ENCODE measurements at places on chromosomes 13 and 19. TPM values are rescaled to one million over a fixed set of nuclear protein-coding genes. Genes with fewer than 3 reads are reported as not detected.

DNA sequence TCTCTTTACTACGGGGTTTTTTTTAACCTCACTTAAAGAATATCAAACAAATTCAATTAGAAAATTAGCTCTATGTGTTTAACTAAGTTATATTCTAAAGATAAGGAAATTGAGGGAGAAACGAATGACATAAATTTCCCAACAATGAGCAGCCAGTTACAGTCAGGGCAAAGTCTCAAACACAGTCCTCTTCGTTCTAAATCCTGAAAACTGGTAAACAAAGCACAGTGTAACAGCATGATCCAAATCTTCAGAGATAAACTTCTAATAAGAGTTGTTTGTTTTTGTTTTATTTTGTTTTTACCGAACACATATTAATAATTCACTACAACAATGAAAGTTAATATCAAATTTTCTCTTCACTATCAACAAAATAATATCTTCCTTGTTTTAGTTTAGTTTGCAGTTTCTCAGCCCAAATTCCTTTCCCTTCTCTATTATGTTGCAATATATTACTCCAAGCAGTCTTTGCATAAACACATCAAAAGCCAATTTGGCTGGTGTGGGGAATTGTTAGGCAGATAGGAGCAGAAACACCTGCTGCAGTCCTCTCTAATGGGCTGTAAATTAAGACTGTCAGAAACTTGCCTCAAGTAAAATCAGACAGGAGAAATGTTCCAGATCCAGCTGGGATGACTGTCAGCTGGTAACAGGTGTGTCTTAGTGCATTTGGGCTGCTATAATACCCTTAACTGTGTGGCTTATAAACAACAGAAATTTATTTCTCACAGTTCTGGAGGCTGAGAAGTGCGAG lies 106.5 kb upstream of the SGCG start:
- H3K4me3 ChIP-seq: no peak overlapping the region
- no peaks in the 10 kb centered on the region for H3K36me3 ChIP-seq
- DNase-seq: no peak
- H3K27me3 ChIP-seq: no peaks in the 10 kb centered on the region

GRCh38 chr19:3983936-3984583 lies 1.2 kb downstream of the EEF2 start:
- no peaks in the 10 kb centered on the region for H3K27me3 ChIP-seq
- H3K4me3 ChIP-seq: peak overlapping the region; percentile 88
- H3K27ac ChIP-seq: peak overlapping the region; percentile 92
- peaks cover 75% of the 10 kb centered on the region for H3K4me1 ChIP-seq
- H3K36me3 ChIP-seq: peaks cover 54% of the 10 kb centered on the region

Gene TMC4
- total RNA-seq: 0.84 TPM

Gene PROZ
- total RNA-seq: not detected

DNA sequence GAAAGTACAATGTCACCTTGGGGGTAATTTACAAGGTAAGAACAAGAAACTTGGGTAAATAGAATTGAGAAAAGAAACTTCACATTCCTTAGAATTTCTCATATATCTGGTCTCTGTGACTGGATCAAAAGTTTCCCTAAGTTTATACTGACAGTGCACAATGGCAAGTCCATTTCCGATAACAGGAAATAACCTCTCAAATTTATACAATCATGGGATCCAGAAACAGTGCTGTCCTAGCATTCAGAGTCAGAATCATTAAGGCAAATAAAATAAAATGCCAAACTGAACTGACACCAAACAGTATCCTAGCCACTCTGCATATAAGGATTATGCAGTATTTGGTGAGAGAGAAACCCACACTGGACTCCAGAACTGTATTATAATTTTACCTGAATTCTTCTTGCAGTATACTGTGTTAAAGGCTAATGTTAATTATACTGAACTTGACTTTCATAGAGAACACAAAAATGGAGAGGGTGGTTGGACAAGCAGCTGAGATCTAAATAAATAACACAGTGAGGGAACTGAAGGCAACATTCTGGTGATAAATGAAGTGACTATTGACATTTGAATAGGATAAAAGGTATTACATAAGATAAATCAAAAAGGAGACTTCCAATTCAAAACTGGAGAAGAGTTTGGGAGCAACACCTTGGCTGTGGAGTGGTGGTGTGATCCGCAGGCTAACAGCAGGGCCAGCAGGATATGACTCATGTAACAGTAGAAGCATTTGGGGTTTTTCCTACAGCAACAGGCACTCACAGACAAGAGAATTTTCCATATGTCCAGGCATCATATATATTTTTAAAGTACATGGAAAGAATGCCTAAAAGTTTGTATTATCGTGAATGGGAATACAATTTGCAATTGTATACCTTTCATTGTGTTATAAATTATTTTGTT lies 932.5 kb upstream of the MIR17HG start:
- no peaks in the 10 kb centered on the region for H3K36me3 ChIP-seq
- no peak overlapping the region for H3K27ac ChIP-seq
- no peak for DNase-seq
- H3K4me1 ChIP-seq: no peaks in the 10 kb centered on the region
- no peaks in the 10 kb centered on the region for H3K27me3 ChIP-seq

- peaks cover 42% of the 10 kb centered on the region for H3K36me3 ChIP-seq
- no peaks in the 10 kb centered on the region for H3K27me3 ChIP-seq
- no peak overlapping the region for H3K4me3 ChIP-seq
- H3K27ac ChIP-seq: no peak overlapping the region
- peaks cover 55% of the 10 kb centered on the region for H3K4me1 ChIP-seq
These were observed 2.2 kb downstream of the MAP2K7 start for GRCh38 chr19:7905859-7906258.

Gene GSX1
- not detected for total RNA-seq

GRCh38 chr13:42649831-42650230 lies 75.9 kb downstream of the TNFSF11 start:
- no peak overlapping the region for H3K27ac ChIP-seq
- no peak overlapping the region for H3K4me3 ChIP-seq
- no peaks in the 10 kb centered on the region for H3K4me1 ChIP-seq
- H3K36me3 ChIP-seq: no peaks in the 10 kb centered on the region
- H3K27me3 ChIP-seq: peaks cover 4% of the 10 kb centered on the region
- no peak for DNase-seq

DNA sequence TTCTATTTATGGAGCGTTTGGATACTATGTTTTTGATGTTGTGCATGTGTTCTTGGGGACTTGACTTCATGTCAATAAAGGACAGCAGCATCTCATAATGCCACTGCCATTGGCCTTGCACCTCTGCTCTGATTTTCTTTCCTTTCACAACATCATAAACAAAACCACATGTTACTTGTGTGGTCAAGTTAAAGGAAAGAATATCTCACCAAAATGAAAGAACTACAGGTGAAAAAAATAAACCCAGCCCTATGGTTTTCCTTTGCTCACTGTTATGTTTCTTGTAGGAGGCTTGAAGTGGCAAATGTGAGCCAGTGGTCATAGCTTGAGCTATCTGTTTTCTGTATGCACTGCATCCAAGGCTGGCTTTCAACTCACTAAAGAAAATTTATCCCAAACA lies 240.4 kb downstream of the KCNRG start:
- no peaks in the 10 kb centered on the region for H3K27me3 ChIP-seq
- no peak for DNase-seq
- no peak overlapping the region for H3K4me3 ChIP-seq
- H3K4me1 ChIP-seq: peaks cover 11% of the 10 kb centered on the region
- no peaks in the 10 kb centered on the region for H3K36me3 ChIP-seq

Gene CCDC70
- not detected for total RNA-seq

Gene WTIP
- total RNA-seq: 0.16 TPM

Data from CD4-positive, alpha-beta T cell (primary cell).